ENCODE measurements at places on chromosomes 2 and 18. TPM values are rescaled to one million over a fixed set of nuclear protein-coding genes. Genes with fewer than 3 reads are reported as not detected.
A peak's percentile ranks its signal among the peaks of the same experiment; 100 is the strongest.

The BMP10 gene
- not detected for total RNA-seq

DNA sequence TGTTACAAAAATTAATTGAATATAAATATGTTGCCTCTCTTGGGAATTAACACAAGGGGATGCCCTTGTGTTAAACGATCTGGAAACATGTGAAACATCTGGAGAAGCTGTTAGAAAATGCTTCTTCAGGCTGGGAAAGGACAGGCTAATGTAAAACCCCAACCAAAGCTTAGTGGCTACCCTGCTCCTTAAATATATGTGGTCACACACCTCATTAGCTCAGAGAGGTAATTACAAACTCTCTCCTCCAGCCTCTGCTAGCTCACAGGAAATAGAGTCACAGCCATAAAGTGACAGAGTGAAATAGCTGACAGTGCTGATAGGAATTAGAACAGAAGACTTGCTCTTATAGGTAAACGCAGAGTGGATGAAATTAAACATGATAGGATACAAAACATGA lies 155.9 kb downstream of the RAB3GAP1 start:
- no peak for DNase-seq

The LYPD1 gene
- total RNA-seq: 3.6 TPM

DNA sequence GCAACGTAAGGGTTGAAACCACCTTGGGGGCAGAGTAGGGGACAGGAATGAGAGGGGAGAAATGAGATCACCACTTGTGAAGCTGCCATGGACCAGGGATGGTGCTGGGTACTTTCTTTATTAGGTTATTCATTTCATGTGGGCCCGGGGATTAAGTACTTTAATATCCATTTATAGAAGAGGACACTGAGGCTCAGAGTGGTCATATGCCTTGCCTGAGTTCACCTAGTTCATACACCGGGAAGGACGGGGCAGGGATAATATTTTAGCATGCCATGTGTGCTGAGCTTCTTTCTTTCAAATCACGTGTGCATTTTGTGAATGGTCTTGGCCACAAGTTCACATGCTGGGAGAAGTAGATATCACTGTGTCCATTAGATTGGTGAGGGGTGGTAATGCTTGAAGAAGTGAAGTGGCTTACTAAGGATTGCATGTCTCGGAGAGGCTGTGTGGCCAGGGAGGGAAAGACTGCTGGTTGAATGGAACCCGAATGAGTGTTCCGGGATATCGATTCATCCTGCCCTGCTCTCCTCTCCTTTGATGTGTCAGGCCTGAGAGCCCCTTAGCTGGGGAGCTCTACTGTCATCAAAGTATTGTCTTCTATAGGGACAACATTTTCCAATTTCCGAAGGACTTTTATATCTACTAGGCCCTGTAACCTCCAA lies 187.1 kb downstream of the MYCN start:
- DNase-seq: no peak

DNA sequence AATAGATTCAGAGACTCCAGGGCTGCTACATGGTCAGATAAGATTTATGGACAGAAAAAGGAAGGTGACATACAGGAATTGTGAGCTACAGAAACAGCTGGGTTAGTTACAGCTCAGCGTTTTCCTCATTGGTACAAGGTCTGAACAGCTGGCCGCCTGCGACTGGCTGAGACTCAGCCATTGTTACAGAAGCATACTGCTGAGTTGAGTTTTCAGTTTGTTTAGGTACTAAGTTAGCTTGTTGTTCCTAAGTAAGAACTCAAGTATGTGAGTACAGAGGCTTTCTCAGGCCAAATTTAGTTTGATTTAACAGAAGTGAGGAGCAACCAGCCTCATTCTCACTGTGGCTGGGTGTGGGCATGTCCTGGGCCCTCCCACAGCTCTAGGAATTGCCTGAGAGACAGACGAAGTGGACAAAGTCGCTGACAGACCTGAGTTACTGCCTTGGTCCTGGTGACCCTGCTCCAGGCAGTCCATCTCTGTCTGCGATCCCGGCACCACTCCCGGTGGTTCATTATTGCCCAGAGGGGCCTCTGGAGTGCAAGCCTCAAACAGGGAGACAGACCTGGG lies 27.8 kb upstream of the RHOB start:
- peak; percentile 86 for DNase-seq

GRCh38 chr2:219261024-219261855 lies 7.5 kb upstream of the TUBA4A start:
- DNase-seq: no peak

DNA sequence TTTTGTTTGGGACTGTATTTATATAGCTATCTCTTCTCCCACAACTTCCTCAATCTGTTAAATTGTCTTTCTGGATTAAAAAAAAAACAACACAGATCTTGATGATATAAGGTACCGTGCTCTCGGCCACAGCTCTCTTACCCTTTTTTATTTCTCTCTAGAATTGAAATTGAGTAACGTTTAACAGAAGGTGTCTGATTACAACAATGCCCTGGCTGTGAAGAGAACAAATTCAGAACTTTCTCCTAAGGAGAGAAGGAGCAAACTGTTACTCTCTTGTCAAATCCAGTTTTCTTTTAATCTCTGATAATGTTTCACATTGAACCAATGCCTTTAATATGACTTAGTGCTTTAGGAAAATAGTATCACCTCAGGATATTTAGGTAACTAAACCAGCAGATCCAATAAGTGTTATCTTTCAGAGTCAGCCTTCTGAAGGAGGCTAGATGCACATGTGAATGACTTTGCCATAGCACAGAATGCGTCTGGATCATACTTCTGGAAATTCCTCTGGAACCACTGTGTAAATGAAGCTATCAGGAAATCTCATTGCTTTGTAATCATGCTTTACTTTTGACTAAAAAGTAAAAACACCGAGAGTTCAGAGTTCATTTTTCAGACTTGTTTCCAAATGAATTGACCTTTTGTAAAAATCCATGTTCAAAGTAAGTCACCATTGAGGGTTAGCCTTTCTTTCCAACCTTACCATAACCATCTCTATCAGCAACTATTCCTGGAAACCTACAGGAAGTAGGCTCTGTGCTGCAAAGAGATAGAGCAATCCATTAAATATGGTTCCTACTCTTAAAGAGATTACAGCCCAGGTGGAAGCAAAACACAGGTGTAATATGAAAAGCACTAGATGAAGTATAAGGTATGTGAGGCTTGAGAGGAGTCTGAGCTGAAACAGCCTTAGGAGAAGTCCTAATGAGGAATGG lies 147.0 kb upstream of the OSR1 start:
- no peak for DNase-seq

GRCh38 chr2:105680357-105680756 lies 64.4 kb upstream of the NCK2 start:
- no peak for DNase-seq

GRCh38 chr2:230134496-230135129 lies 65.9 kb upstream of the SLC16A14 start:
- peak; percentile 28 for DNase-seq

DNA sequence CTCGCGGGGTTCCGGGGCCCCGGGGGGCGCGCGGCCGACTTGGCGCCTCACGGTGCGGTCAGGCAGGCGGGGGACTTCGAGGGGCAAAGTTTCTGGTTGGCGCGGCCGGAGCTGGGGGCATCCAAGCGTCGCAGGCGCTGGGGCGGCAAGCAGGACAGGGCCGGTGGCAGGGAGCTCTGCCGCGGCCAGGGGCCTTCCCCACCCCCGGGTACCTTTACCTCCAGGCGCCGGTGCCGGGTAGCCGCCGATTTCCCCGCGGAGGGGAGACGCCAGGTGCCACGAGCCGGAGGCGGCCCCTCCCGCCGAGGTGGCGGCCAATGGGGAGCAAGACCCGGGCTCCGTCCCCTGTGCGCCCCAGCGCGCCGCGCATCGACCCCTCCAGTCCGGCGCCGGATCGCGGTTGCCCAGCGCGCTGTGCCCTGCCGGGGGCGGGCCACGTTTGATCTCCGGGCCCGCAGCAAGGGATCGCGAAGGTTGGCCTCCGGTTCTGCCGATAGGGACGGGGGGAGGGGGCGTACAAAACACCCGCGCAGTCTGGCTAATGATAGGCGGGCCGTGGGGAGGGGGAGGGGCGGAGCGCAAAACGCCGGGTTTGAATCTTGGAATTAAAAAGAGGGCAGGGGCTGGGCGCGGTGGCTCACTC lies at the start of gene ST8SIA5:
ST8SIA5 (minus strand) TSS at position 495 of the 643 bp plus-strand sequence. CDS start 545 bp downstream, outside the sequence.
- DNase-seq: peak; percentile 41

DNA sequence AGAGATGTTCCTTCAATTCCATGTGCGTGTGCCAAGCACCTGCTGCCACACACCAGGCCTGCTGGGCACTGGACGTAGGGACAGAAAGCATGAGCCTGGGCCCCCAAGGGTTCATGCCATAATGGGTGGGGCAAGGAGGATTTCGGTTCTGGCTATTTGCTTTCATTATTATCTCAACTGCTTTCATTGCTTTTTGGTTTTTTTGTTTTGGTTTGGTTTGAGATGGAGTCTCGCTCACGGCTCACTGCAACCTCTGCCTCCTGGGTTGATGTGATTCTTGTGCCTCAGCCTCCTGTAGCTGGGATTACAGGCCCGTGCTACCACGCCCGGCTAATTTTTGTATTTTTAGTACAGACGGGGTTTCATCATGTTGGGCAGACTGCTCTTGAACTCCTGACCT lies 57.2 kb downstream of the SF3B1 start:
- DNase-seq: no peak

DNA sequence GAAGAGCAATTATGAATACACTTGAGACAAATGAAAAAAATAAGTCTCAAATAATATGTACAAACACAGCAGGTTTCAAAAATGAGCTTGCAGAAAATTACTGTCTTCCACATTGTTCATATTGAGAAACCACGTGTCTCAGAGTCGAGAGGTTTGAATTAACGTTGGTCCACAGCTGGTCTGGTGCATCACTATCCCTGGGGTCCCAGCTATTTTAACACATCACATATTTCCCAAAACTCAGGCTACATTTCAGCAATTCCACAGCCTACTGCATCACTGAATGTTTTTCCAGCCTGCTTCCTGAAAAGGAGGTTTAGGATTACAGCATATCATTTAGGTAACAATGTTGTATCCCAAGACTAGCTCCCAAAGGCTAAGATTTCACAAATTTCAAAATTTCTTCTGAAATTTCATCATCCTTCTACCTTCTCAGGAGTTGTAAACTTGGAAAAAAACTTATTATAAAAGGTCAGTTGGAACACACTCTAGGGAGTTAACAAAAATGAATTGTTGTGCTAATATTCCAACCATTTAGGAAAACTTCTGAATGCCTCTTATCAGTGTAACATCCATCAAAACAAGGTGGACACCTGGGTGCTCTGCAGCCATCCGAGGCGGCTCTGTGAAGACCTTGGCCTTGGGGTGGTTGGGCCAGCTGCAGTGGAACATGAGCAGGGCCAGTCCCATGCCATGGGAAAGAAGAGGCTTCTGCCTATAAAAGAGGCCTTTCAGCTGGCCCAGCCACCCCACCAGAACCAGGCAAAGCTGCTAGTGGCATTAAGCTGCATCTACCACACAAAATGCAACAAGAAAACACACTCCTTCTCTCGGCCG lies 198.1 kb upstream of the RBBP8 start:
- DNase-seq: peak; percentile 69

DNA sequence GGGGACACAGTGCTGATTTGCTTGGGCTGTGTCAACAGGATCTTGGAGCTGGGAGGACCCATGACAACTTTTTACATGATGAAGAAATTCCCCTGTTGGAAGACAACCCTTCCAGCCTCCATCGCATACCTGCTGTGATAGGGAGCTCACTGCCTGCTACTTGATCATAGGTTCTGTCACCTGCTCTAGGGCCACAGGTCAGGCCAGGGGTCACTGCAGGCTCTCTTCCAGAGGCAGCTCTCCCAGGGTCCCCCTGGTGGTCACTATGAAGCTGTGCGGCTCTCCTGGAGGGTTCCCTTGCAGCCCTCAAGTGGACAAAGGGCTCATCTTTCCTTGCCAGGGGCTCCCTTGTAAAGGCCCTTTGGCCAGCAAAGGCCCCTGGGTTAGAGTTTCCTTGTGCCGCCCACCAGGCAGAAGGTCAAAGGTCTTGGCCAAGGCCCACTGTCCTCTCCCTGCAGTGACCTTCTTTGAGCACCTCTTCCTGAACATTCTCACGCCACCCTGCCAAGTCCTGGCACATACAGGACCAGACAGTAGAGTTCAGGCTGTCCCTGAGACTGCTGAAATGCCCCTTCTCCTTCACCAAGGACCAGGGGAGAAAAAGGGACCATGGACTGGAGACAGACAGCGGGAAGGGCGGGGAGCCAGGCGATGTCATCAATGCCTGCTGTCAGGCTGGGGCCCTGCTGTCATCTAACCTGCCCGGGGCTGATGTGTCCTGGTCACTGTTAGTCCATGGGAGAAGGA lies 345.1 kb downstream of the DYSF start:
- peak; percentile 28 for DNase-seq

GRCh38 chr18:32373995-32374394 lies 96.7 kb downstream of the GAREM1 start:
- peak; percentile 56 for DNase-seq

The EIF5B gene
- total RNA-seq: 29.1 TPM

DNA sequence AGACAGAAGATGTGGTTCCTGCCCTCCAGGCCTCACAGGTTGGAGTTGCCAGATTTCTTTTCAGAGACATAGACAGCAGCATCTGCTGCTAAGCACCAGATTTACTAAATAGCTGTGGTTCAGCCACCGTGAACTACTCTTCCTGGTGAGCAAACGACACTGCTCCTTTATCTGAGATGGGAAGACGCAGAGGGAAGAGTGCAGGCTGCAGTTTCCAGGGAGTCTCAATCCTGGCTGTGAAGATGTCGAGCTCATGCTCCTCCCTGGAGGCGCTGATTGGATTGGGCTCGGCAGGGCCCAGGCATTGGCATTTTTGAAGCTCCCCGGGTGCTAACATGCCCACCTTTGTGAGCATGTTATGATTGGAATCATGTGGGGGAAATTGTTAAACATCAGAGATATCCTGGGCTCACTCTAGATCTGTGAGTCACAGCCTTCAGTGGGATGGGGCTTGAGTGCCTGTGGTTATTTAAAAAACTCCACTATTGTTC lies 314.8 kb downstream of the TSN start:
- no peak for DNase-seq

The UGT1A4 gene
- total RNA-seq: 1.6 TPM

DNA sequence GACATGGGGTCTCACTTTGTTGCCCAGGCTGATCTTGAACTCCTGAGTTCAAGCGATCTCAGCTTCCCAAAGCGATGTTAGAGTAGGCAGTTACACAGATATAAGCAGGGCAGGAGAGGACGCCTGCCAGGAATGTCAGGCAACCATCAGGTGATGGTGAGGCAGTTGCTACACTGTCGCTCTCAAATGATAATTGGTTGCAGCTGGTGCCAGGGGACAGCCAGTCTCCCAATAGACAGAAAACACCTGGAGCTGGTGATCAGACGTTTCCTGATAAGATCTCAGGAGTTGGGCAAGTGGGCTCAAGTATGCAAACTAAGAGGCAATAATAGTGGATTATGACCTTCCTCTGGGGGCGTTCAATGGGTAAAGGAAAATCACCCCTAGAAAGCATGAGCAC lies 163.1 kb upstream of the RGPD4 start:
- DNase-seq: no peak

The ARHGEF33 gene
- total RNA-seq: 4.0 TPM
